ENCODE measurements at places on chromosomes 2 and 18.

DNA sequence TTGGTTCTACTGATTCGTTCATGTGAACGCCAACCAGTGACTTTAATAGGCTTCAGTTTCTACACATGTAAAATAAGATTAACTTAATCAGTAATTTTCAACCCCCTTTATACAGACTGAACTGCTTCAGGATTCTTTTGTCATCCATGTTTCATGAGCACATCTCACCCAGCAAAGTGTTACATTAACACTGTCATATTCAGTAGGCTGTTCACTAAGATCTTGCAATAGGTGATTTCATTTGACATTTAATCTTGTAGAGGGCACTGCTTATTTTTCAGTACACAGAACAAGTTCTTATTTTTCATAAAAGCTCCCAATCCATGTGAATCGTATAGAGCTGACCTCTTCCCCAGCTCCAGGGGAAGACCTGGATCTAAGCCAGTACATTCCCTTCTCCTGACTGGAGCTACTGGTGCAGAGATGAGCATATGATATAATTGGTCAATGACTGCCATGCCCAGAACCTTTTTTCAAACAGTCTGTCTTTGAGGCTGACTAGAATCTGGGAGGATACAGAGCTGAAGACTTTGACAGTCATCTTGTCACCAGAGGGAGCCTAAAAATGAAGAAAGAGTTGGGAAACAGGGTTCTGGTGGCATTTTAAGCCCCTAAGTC, 72.2 kb upstream of the CHRNA1 start:
- no peak for DNase-seq

GRCh38 chr2:127562936-127563335, 27.5 kb downstream of the MYO7B start:
- DNase-seq, result no peak

- DNase-seq, result no peak
These were observed 220.5 kb upstream of the ID2 start for GRCh38 chr2:8461341-8461740.

- DNase-seq, result no peak
These were observed 1277.8 kb upstream of the ZEB2 start for GRCh38 chr2:145797692-145798091.

- no peak for DNase-seq
These were observed 192.2 kb downstream of the ZNF385B start for GRCh38 chr2:179669196-179669595.

DNA sequence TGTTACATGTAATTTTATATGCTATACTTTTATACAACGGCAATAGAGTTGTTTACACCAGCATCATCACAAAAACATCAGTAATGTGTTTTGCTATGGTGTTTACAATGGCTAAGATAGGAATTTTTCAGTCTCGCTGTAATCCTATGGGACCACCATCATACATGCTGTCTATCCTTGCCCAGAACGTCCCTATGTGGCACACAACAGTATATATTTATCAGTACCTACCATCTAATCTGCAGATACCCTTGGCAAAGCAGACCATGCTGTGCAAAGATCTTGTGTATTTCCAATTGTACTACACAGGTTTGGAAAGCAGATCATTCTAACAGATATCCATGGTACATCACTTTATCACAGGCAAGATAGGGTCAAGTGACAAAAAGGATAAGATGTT, 15.3 kb downstream of the RPL31 start:
- no peak for DNase-seq

DNA sequence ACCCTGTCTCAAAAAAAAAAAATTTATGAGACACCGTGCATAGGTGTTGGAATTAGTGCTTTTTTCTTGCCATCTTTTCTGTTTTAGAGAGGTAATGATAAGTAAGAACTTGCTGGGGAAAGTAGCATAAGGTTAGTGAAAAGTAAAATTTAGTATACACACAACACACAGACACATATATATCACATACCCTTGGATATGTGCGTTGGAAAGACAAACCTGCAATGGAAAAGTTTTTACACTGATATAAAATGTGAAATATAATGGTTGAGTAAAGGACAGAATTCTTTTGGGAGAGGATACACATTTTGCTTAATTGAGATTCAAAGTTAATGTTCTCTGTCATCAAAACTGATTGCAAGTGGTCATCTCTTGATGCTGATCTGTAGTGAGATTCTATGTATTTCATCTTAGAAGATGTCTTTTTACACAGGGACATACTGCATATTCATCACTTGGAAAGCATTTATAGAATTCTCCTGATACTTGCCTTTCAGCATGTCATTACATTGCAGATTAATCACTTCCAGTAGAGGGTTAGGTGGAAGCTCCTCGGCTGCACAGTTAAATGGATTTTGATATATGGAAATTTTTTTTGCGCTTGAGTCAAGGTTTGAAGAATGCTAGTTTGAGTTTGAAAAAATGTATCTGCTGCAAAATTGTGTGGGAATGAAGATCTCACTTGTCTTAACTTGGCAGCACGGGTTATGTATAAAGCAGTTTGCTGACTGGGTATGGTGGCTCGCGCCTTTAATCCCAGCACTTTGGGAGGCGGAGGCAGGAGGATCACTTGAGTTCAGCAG, 13.5 kb downstream of the PPP1CB start:
- no peak for DNase-seq

- DNase-seq, result no peak
These were observed 211.7 kb upstream of the REV1 start for GRCh38 chr2:99701503-99701902.

- no peak for DNase-seq
These were observed 7.0 kb upstream of the PAX3 start for GRCh38 chr2:222305516-222306392.

DNA sequence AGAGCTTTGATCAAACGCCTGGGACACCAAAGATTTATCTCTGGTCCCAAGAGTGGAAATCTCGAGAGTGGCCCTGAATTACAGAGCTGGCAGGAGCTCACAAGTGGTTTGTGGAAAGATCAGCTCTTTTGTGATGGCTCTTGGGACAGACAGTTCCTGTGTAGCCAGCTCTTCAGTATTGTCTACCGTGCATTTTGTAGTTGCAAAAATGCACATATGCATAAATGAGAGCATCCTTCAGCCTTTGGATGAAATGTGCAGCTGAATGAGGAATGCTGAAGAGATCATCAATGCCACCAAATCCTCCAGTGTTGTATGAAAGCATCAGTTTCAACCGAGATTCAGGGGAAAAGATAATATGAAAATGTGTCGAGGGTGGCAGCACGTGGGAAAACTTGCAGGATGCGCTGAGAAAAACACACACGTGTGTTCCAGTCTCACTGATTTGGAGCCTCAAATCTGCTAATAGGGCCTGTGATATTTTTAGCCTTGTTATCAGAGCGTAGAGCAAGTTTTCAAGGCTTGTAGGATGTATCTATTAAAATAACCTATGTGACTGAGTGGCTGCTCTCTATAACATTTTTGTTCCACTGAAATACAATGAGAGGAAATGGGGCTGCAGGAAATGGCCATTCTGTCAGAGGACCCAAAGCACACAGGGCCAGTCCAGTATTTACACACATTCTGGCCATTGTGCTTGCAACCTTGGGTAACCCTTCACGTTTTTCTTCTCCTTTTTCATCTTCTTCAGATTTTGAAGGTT, 138.7 kb downstream of the PRKCE start:
- no peak for DNase-seq

- no peak for DNase-seq
These were observed 137.9 kb downstream of the KLHL29 start for GRCh38 chr2:23522726-23523372.

- no peak for DNase-seq
These were observed 69.3 kb upstream of the PGAP1 start for GRCh38 chr2:196995757-196996314.

GRCh38 chr2:227472265-227473121, 537 bp downstream of the AGFG1 start:
- DNase-seq, result no peak

DNA sequence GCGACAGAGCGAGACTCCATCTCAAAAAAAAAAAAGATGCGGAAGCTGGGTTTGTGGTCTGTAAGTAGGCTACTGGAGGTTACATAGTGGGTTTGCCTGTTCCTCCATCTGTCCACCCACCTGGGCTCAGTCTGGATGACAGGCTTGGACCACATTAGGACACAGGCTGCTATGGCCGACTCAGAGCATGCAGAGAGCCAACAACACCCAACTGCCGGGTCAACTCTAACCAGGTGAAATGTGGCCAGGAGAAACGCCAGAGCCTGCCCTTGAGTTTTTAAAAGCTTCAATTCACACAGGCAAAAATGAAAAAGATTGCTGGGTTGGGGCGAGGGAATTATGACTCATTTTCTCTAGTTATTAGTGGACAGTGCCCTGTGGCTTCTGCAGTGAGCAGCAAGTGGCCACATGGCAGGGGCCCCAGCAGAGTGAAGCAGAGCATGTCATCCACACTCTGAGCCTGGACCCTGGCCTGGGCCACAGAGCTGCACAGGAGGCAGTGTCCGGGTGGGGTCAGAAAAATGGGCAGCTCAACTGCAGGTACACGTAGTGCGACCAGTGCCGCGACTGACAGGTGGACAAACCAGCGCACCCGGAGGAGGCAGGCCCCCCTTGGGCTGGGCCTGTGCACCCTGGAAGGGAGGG, 67.4 kb downstream of the BIN1 start:
- DNase-seq, result no peak

DNA sequence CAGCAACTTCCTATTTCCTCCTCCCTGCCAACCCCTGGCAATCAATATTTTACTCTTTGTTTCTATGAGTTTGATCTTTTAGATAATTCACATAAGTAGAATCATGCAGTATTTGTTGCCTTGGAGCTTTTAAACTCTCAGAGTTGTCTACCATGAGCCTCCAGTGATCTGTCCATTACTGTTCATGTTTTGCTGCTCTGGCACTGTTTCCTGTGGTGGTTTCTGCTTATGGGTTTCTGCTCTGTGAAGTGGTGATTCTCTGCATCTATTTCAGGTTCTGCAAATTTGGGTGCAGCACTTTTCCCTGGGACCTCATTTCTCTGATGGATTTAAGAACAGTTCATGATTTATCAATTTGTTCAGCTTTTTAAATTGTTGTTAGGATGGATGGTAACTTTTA, 908.1 kb upstream of the FANCL start:
- DNase-seq, result no peak

DNA sequence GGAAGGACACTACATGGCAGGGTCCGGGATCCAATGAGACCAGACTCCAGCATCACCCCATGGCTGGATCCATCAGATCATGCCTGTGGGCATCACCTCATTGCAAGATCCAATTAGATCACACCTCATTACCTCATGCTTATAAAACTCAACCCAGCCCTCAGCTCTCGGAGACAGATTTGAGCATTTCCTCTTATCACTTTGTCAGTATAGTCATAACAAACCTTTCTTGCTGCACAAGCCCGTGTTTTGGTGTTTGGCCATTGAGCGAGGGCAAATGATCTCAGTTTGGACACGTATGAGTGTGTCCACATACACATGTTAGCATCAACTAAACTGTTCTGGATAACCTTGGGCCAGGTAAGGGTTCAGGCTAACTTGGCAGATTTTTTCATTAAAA, 58.8 kb downstream of the CCDC195 start:
- DNase-seq, result no peak

DNA sequence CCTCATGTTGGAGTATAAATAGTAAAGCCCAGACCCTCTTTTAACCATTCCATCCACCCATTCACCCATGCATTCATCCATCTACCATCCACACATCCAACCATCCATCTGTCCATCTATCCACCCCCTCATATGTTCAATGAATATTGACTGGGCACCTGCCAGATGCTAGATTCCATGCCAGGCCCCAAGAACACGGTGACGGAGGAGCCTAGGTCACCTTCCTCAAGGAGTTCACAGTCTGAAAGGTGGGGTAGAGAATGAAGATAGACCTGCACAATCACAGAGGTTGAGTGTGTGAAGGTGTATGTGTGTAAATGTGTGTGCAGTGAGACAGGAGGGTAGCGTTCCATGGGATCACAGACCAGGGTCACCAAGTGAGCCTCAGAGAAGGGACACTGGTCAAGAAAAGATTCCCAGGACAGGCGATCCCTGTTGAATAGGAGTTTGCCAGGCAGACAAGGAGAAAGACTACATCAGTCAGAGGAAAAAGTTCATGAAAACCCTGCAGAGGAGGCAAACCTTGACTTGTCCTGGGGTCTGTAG, 287.2 kb downstream of the CYP26B1 start:
- DNase-seq, result no peak

GRCh38 chr2:73091696-73092095, 20.2 kb upstream of the SFXN5 start:
- no peak for DNase-seq

DNA sequence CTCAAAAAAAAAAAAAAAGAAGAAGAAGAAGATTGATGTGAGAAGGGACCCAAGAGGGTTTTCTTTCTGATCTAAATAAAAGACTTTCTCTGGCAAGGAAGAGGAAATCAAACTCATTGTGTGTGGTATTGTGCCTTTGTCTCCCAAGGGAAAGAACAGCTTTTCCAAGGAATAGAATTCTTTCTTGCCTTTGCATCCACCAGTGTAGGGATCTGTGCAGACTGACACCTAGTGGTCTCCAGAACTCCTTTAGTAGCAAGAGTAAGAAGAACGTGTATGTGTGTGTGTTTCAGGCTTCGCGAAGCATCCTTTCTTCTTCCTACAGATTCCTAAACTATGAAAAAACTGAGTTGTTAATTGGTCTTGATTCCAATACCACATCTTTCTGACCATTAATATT, 33.5 kb upstream of the CRIM1 start:
- no peak for DNase-seq

- no peak for DNase-seq
These were observed 839.9 kb downstream of the BCL11A start for GRCh38 chr2:59713577-59713976.

- no peak for DNase-seq
These were observed 302.7 kb upstream of the TNP1 start for GRCh38 chr2:217162533-217162932.
